ENCODE measurements at places on chromosomes 1 and 21. TPM values are rescaled to one million over a fixed set of nuclear protein-coding genes. Genes with fewer than 3 reads are reported as not detected.

Gene ENAH
- 11.7 TPM for total RNA-seq

Gene PDC
- not detected for total RNA-seq

- DNase-seq: no peak
Measured at GRCh38 chr1:87790756-87791155, 462.1 kb downstream of the LMO4 start.

- DNase-seq: no peak
Measured at GRCh38 chr1:189803364-189803763, 674.3 kb downstream of the BRINP3 start.

GRCh38 chr1:29639156-29639736, 402.9 kb downstream of the PTPRU start:
- no peak for DNase-seq

- DNase-seq: no peak
Measured at GRCh38 chr1:108051631-108052377, 86.8 kb upstream of the VAV3 start.

GRCh38 chr1:87812871-87813577, 484.3 kb downstream of the LMO4 start:
- DNase-seq: no peak

Gene OTUD3
- 1.3 TPM for total RNA-seq

DNA sequence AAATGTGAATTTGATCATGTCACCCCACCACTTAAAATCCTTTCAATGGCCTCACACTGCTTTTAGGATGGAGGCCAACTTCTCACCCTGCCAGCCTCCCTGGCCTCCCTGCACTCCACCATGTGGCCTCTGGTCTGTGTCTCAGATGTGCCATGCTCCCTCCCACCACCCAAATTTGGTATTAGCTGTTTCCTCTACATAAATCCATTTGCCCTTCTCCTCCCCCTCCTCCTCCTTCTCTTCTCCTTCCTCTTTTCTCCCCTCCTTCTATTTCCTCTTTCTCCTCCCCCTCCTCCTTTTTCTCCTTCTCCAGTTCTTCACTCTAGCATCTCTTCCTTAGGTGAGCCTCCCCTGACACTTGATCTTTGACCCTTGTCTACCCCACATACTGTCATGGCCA, 16.7 kb upstream of the GUCA2B start:
- no peak for DNase-seq

GRCh38 chr21:32559006-32559610, 26.2 kb downstream of the TCP10L start:
- DNase-seq: no peak

Gene C1orf226
- 25.1 TPM for total RNA-seq
